ENCODE measurements at places on chromosomes 3 and 15. TPM values are rescaled to one million over a fixed set of nuclear protein-coding genes. Genes with fewer than 3 reads are reported as not detected.

SEMA6D gene
- not detected for total RNA-seq

SLC22A13 gene
- total RNA-seq, result 0.68 TPM

CX3CR1 gene
- 1.9 TPM for total RNA-seq

DPPA4 gene
- total RNA-seq, result 1.1 TPM

QRICH1 gene
- total RNA-seq, result 197 TPM

AADACL2 gene
- not detected for total RNA-seq

CGGBP1 gene
- 95.7 TPM for total RNA-seq

- DNase-seq, result no peak
These were observed 56.3 kb downstream of the CCR4 start for GRCh38 chr3:33007776-33008175.

DNA sequence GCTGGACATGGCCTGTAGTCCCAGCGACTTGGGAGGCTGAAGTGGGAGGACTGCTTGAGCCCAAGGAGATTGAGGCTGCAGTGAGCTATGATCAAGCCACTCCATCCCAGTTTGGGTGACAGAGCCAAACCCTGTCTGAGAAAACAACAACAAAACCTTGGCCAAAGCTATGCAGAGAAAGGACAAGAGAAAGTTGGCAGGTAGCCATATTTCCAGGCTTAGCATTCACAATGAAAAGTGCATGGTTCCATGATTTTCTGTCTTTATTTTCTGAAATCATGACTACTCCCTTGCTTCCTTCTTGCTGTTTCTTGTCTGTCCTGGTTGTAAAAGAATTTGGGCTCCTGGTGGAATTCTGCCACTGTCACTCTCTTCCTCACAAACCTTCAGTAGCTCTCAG is 284.6 kb upstream of the C2CD4B start:
- no peak for DNase-seq

DNA sequence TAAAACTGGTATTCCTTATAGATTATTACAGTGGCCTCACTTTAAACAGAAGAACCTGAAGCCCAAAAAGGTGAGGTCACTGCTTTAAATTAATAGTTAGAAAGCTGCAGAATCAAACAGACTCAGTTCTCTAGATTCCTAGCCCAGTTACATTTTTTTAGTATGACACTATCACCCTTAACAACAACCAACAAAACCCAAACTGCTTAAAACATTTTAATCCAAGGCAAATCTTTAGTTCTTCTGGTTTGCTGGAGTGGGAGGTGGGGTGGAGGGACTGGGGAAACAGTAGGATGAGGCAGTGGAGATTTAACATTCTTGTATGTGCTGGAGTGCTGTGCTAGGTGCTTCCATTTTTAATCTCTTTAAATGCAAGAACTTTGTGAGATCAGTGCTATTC is 631.6 kb upstream of the KCNMB2 start:
- no peak for DNase-seq

DNA sequence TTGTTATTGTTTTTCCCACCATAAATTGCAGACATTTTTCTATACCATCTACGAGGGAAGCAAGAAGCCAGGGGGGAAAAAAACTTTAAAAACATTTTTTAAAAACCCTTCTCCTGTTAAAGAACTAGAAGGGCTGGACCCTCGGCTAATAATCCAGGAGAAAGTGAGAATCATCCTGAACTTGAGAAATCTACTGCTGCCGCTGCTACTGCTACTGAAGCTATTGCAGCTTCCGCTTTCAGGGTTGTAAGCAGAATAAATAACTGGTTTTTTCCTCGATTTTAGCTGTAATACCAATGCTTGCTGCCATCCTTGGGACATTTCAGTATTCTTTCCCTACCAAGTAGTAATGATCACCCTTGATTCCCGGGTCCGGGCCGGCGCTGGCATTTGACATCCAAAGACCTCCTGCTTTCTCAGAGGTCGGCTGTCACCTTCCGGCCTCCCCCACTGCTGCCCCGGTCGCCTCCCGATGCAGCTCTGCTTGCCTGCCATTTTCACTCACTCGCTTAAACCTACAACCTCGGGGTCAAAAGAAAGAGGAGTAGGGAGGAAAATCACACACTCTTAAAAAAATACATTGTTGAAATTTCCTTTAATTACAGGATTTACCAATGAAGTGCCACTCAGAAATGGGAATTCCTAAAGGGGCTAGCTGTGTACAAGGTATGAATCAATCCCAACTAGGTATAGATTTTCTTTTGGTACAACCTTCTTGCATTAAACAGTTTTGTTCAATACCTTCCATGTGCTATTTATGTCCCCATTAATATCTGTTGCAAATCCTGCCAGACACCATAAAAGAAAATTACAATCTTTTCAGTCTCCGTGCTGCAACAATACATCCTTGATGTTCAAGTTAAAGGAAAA is 674 bp upstream of the MECOM start:
- no peak for DNase-seq

DNA sequence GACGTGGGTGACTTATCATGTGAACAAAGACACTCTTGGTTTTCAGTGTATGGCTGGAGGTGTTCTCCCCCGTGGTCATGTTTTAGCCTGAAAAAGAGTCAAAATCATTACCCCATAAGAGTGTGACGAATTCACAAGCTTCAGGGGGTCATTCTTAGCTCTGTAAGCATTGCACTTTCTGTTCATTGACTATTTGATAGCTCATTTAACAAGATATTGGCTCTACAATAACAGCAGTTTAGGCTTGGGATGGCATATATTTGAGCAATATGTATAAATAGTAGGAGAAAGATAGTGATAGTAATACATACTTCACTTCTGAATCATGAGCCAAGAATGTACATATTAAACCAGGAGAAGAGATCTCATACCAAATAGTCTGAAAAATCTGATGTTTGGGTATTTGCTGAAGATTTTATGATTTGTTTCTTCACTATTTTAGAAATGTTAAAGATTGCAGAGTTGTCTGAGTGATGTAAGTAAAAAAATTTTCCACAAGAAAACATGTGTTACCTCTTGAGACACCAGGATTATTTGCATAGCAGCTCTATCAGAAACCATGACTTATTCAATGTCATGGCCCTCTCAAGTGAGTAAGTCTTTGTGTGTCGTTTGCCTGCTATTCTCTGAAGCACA is 996.0 kb downstream of the OTOL1 start:
- DNase-seq, result no peak

GRCh38 chr3:160448845-160449635 is 546 bp downstream of the TRIM59 start:
- DNase-seq, result peak; percentile 20

GRCh38 chr15:51387699-51388041 is 46.2 kb downstream of the GLDN start:
- no peak for DNase-seq

GRCh38 chr3:37993460-37993819 is 2.9 kb downstream of the VILL start:
- DNase-seq, result no peak

- no peak for DNase-seq
These were observed 415.7 kb downstream of the PLCL2 start for GRCh38 chr3:17300441-17300840.

DNA sequence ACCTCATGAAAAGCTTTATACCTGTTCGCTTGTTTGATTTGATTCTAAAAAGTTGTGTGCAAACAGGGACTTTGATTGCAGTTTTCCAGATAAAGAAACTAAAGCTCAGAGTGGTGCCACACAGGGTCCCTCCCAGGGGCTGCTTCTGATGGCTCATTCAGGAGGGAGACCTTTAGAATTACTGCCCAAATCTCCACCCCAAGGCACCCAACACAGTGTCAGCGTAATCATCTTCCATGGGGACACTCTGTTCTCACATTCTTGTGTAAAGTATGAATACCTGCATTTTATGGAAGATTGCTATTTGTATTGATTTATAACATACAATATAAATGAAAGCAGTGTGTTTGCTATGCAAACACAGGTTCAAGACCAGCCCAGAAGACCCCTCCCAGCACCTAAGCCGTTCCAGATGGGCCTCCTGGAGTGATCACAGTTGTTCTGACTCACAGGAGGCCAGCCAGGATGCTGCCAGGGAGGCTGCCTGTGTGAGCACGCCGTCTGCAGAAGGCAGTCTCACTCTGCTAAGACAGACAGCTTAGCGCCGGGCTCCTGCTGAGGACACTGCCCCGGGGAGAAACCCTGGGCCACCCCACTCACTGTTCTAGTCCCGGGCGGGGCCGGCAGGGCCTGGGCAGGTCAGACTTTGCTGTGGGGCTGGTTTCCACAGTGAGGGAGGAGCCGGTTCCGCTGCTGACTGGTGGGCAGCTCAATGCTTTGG is 185.6 kb downstream of the FAM43A start:
- DNase-seq, result no peak

- DNase-seq, result no peak
These were observed 95.9 kb upstream of the TNIK start for GRCh38 chr3:171556148-171556547.

GRCh38 chr15:87211547-87211946 is 1045.0 kb downstream of the NTRK3 start:
- no peak for DNase-seq

- DNase-seq, result no peak
These were observed 299.8 kb upstream of the THBS1 start for GRCh38 chr15:39281094-39281493.

DNA sequence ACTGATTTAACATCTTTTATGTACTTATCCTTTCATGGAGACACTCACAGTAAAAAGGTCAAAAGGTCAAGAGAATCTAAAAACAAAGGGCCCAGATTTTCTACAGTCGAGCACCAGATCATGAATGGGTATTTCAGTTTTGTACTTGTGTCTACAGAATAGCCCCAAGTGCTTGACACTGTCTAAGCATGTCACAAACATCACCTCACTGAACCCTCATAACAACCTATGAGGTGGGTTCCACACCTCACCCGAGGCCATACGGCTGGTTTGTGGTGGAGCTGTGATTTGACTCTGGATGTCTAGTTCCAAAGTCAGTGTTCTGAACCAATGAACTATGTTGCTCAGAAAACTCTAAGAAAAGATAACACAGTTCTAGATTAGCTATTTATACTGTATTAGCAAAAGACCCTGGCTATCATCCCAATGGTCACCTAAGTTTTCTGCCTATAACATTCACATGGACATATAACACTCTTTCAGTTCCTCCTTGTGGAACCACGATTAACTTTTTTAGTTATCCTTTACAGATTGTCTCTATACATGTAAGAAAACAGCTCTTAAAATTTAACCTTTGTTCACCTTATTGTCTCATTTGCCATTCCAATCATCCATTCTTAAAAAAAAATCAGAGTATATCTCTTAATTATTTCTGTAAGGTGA is 25.5 kb downstream of the TM6SF1 start:
- DNase-seq, result no peak

GRCh38 chr3:54432975-54433374 is 310.6 kb downstream of the CACNA2D3 start:
- DNase-seq, result no peak

DNA sequence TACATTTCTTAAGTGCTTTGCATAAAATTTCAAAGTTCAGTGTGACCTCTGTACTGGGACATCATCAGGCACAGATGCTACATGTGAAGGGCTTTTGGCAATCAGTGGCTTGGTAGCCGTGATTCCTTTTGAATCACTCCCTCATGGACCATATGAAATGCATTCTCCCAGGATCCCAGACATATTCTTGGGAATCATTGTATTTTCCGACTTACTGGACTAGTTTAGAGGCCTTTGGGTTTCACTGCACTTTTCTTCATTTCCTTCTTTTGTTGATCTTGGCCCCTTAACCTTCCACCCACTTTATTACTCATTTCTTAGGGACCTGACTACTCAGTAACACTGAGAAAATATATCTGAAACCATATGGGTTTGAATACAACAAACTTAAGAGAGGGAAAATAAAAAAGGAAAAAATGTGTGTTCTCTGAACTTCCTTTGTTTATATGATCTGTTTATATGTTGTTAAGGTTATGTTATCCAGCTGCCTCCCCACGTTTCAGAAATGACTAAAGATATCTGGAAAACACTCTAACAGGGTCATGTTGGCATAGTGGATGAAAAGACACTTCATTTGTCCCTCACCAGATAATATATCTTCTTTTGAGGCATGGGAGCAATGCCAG is 35.1 kb downstream of the HMG20A start:
- no peak for DNase-seq

DNA sequence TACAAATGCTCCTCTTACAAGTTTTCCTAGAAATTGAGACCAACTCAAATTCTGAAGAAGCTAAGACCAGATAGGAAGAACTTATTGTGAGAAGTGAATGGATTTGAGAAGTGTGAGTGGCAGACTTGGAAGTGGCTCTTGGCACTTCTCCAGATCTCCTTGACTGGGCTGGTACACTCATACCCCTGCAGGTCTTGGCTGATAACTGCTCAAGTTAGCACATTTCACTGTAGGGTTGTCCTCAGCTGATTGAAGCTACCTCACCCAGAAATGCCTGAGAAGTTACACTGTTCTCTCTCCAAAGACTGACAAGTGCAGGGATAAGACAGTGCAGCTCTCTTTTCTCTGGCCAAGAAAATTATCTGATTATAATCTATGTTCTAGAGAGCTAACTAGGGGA is 16.5 kb upstream of the CLDN1 start:
- no peak for DNase-seq

DNA sequence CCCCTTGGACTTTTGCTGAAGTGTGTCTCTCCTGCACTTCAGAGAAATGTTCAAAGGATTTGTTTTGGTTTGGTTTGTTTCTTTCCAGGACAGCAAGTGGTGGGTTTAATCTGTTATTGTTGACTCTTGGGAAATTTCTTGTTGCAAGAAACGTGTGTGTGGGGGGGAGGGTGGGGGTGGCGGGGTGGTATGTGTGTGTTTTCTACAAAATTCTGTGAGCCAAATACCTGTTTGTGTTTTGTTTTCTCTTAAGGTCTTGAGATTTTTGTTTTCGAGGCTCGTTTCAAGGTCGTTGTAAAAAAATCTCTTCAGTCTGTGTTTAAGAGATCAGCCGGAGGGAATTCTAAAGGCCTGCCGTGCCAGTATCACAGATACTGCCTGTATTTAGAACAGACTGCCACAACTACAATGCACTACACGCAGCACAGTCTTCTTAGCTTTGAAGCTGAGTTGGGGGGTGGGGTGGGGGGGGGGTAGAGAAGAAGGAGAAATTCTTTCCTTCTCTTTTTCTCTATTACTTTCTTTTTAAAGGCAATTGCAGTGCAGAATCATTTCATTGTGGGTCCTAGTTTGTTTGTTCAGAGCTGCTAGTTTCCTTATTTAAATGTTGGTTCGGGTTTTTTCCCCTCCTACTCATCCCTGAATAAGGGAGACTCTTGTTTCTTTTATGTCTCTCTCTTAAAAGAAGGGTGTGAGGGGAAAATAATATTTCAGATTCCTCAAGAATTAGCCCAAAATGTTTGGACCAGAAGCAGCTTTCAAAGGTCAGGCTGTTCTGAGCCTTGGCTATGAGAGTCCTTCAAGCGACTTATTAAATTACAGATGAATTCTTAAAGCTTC is 1.4 kb upstream of the BCL6 start:
- DNase-seq, result no peak

- no peak for DNase-seq
These were observed 32.1 kb upstream of the B3GALNT1 start for GRCh38 chr3:161137260-161137659.

All from T-cell (primary cell).